Central memory CD4-positive, alpha-beta T cell (primary cell): ENCODE measurements at places on chromosomes 3 and 15.

GRCh38 chr3:69266585-69266984, 119.3 kb downstream of the FRMD4B start:
- no peak for DNase-seq

- no peak for DNase-seq
These were observed 32.2 kb upstream of the SEC13 start for GRCh38 chr3:10353160-10353559.

- DNase-seq, result no peak
These were observed 26.2 kb downstream of the RBPMS2 start for GRCh38 chr15:64749167-64749566.

DNA sequence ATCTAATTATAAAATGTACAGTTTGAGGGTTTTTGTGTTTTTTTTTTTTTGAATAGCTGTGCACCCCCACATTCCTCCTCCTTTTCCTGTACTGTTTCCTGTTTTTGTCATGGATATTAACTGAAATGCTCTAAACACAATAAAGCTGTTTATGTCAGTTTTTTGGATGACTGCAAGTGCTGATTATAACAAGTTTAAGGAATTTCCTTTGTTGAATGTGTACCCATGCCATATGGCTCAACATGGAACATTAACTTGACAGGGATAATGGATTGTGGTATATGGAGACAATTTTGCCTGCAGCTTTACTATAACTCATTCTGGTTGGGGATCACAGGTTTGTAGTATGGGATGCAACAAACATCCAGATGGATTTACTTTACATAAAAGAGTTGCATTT, 216.4 kb downstream of the TCF12 start:
- DNase-seq, result no peak

DNA sequence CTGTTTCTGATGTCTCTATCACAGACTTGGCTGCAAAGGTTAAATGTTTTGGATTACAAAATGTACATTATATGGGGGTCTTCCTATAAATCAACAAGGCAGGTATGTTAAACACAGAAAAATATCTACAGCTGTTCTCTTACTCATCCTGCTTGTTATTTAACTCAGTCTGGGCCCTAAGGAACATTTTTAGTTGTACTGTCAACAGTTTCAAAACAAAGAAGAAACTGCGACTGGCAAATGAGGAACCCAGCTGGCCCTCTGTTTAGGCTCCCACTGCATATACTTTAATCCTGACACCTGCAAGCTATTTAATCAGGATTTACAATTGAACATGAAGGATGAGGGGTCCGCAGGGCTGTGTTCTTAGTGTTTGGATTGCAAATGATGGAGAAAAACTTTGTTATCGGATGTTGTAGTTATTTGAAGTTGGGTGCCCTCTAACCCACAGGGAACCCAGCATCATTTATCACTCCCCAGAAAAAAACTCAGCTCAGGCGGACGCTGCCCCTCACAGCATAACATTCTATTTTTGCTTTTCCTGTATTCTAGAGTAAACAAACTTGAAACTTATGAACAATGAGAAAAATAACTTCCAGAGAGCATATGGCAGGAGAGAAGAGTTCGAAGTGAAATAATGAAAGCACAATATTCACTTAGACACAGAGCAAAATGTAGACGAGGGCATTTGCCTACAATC, 91.2 kb downstream of the POLR2M start:
- no peak for DNase-seq

DNA sequence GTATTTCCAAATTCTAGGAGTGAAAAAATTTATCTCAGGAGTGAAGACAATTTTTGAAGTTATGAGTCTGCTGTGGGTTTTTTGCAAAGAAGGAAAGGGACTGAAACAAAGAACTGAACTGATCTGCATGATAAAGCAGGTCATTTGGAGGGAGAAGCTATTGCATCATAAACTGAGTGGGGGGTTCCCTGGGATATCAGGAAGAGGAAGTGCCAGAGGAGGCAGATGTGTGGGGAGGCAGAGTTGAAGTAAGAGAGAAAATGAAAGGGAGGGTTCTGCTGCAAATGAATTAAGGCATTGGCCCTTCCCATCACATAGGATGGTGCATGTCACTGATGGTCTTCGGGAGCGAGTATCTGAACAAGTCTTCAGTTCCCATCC, 379.2 kb downstream of the VPS13C start:
- no peak for DNase-seq

DNA sequence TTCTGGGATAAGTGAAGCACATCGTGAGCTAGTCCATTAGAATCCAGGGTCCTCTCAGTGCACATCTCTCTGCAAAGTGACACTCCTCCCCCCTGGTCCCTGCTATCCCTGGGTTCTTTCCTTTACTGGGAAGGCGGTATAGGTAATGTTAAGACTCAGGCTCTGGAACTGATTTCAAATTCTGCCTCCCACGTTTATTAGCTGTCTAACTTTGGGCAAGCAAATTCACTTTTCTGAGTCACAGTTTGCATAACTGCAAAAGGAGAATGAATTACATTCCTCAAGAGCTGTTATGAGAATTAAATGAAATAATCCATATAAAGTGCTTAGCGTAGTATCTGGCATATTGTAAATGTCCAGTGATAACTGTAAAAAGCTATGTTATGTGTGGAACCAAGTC, 168.1 kb upstream of the LRRN1 start:
- DNase-seq, result no peak

DNA sequence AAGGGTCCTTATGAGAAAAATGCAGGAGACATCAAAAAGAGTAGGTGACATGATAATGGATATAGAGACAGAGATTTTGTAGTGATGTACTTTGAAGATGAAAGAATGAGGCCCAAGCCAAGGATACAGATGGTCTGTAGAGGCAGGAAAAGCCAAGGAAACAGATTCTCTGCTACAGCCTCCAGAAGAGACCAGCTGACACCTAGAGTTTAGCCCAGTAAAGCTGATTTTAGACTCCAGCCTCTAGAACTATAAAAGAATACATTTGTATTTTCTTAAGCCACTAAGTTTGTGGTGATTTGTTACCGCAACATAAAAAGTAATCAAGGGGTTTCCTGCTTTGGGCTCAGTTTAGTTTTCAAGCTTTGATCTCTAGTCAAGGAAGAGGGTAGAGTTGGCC, 64.8 kb downstream of the STRIT1 start:
- DNase-seq, result no peak

- DNase-seq, result no peak
These were observed 12.7 kb downstream of the COL6A6 start for GRCh38 chr3:130529486-130530215.

- no peak for DNase-seq
These were observed 66.2 kb upstream of the TPM1 start for GRCh38 chr15:62976301-62976881.

DNA sequence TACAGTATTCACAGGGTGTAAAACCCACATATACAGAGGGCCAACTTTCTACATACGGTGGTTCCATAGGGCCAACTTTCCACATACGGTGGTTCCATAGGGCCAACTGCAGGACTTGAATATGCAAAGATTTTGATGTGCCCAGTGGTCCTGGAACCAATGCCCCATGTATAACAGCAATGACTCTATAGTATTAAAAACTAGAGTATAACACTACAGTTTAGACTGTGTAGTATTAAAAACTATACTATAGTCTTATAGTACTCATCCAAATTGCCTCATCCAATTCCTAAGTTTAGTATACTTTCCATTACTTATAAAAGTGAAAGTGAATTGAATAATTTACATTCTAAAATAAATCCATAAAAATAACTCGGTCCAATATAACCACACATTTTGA, 75.9 kb downstream of the GSK3B start:
- no peak for DNase-seq

DNA sequence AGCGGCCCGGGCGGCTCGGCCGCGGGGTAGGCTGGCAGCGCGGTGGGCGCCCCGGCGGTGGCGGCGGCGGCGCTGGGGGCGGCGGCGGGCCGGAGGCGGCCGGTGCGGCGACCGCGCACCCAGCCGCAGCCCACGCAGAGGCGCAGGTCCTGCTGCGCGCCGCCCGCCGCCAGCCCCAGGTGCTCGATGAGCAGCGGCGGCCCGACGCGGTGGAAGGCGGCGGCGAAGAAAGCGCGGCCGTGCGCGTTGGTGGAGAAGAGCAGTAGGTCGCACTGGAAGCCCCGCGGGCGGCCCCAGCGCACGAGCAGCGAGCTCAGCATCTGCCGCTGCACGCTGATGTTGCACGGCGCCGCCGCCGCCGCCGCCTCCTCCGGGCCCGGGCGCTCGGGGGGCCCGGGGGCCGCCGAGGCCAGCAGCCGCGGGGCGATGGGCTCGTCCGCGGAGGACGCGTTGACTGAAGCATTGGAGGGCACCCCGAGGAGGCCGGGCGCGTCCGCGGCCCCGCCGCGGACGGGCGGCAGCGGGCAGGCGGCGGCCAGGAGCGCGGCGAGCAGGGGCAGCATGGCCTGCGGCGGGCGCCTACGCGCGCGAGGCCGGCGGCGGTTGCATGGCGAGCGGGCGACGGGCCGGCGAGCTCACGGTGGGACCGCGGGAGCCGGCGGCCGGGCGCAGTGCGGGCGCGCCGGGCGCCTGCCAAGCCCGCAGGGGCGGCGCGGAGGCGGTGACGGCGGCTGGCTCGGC, 452 bp downstream of the TMEM158 start:
- DNase-seq, result peak; percentile 31

GRCh38 chr3:194300936-194301335, 50.2 kb downstream of the CPN2 start:
- no peak for DNase-seq

DNA sequence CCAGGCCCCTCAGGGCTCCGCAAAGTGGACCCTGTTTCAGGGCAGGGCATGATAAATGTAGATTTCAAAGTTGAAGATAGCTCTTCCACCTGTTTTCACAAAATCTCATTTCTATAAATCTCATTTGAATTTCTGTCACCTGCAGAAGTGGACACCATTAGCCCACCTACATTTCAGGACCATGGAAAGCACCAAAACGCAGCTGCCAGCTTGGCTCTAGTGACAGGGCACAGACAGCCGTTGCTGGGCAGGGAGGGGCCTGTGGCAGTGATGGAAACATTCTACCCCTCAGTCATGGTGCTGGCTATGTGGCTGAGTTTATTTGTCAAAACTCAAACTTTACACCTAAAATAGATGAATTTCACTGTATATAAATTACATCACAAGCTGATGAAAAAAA, 40.4 kb downstream of the PRR23E start:
- no peak for DNase-seq

DNA sequence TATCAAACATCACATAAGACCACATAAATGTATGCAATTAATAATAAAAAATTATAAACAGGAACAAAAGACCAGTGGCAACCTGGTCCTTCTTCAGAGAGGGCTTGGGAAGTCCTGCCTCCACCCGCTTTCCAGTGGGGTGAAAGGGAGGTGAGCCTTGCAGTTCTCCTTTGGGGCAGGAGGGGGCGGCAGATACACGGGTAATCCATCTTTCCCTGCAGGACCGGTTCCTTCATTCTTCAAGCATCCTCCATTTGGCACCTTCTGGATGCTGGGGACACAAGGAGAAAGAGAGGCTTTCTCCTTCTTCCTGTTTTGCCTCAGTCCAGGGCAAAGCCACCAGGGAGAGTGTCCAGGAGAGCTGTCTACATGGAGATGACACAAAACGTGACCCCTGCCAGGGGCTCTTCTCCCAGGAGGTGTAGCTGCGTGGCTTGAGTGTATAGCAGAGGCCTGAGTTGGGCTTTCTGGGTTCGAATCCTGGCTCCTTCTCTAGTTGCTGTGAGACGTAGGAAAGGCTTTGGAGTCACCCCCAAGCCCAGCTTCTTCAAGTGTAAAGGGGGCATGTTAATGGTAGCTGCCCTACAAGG, 23.2 kb downstream of the RPLP1 start:
- DNase-seq, result peak; percentile 63

DNA sequence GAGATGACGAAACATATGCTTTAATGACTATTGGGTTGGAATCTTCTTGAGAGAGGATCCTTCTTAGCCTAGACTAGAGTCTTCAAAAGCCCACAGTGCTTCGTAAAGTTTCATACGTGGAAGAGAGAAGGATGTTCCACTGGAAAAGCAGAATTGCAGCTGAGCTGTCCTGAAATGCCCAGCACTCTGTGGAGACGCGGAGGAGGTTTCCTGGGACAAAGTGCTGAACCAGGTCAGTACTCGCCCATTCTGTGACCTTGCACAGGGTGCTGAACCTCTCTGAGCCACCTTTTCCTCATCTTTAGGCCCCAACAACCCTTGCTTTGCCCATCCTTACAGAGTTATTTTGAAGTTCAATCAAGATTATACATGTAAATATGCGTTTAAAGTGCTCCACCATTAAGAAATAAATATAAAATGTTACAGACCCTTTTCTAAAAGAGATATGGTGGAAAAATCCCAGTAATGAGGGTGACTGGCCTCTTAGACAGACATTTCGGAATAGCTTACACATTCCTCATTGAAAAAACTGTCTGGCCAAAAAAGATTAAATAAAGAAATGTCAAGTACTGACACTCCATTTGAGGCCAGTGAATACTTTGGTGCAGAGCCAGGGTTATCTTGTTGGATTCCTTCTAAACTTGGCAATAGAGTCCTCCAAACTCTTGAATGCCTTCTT, 4.2 kb upstream of the MAGEF1 start:
- no peak for DNase-seq

- no peak for DNase-seq
These were observed 26.3 kb downstream of the SRGAP3 start for GRCh38 chr3:9222956-9223639.

DNA sequence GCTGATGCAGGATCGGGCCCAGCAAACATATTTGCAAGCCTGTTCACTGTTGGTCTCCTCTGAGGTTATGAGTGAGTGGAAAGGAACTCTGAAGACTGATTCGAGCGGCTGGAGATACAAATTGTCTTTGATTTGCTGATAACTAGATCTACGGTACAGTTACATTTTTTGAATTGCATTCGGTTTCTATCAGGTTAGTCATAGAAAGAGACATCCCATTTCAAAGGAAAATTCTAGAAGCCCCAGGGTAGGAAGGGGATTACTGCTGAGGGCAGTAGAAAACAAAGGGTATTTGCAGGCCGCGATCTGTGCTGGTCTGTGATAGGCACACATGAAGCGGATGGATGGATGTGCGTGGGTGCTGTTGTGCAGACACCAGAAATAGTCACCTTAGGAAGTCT, 228.4 kb downstream of the ITPR1 start:
- no peak for DNase-seq

DNA sequence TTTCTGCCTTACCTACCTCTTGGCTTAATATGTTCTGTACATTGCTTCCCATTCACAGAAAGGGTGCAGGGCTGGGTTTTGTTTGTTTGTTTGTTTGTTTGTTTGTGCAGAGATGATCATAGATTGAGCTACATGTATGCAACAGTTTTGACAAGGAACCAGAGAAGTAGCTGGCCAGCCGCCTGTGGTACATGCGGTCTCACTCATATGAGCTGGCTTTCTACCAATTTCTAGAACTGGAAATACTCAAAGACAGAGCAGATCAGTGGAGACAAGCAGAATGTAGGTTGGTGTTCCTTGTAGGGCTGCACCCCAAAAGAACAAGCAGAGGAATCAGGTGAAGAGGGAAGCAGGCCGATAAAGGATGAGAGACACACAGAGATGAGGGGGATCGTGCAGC, 502.7 kb downstream of the SOX2 start:
- no peak for DNase-seq

GRCh38 chr3:129016356-129016719, 15.2 kb downstream of the EFCC1 start:
- DNase-seq, result peak; percentile 63

GRCh38 chr3:17111586-17111985, 226.8 kb downstream of the PLCL2 start:
- DNase-seq, result no peak
